Spinal cord (tissue), 10 donors: ENCODE measurements at places on chromosomes 1 and 21. TPM values are rescaled to one million over a fixed set of nuclear protein-coding genes. Genes with fewer than 3 reads are reported as not detected.

- H3K4me3 ChIP-seq = no peak overlapping the region
- H3K4me1 ChIP-seq = no peaks in the 10 kb centered on the region
- no peaks in the 10 kb centered on the region for H3K27me3 ChIP-seq
- no peak overlapping the region for H3K27ac ChIP-seq
- no peaks in the 10 kb centered on the region for H3K36me3 ChIP-seq
These were observed 52.1 kb upstream of the CSF3R start for GRCh38 chr1:36534711-36535412.

NKAIN1 gene
- 52.2 TPM for polyA plus RNA-seq

PLPPR5 gene
- polyA plus RNA-seq = 14.7 TPM

DNA sequence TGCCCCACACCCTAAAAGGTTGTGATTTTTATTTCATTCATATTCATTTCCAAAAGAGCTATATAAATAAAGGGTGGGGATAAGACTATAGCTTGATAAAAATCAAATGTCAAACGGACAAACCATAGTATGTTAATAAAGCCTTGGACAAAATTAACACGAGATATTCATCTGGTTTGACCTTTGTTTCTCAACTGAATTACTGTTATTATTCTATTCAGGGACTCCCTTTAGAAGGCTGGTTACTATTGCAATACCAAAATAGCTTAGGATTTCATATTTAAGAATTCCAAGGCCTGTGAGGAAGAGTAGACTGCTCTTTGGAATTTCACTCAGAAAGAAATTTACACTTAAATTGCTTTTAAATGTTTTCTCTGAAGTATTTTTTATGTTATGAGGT is 10.2 kb upstream of the PALMD start:
- no peak overlapping the region for H3K27ac ChIP-seq
- no peaks in the 10 kb centered on the region for H3K36me3 ChIP-seq
- H3K4me3 ChIP-seq = no peak overlapping the region
- H3K27me3 ChIP-seq = no peaks in the 10 kb centered on the region

DNA sequence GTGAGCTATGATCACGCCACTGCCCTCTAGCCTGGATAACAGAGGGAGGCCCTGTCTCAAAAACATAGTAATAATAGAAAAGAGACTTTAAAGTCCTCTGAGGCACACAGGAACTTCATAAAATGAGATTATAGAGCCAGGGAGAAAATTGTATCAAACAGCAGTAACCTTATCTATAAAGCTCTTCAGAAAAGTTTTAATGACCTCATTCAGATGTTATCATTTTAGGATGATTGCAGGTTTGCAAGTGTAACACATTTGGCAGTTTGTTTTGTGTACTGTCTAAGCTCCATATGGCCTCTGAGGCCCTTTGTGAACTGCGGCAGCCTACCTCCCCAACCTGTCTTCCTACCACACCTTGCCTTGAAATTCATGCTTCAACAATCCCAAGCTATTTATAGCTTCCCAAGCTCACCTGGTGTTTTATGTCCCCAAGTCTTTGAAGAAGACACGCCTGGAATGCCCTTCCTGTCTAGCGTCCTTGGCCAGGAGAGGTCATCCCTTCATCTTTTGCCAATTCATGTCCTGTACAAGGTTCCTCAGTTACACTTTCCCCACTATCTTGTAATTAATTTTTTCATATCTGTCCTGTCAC is 8.5 kb upstream of the AKNAD1 start:
- H3K4me3 ChIP-seq = no peak overlapping the region
- no peak overlapping the region for H3K27ac ChIP-seq
- no peak for DNase-seq

DNA sequence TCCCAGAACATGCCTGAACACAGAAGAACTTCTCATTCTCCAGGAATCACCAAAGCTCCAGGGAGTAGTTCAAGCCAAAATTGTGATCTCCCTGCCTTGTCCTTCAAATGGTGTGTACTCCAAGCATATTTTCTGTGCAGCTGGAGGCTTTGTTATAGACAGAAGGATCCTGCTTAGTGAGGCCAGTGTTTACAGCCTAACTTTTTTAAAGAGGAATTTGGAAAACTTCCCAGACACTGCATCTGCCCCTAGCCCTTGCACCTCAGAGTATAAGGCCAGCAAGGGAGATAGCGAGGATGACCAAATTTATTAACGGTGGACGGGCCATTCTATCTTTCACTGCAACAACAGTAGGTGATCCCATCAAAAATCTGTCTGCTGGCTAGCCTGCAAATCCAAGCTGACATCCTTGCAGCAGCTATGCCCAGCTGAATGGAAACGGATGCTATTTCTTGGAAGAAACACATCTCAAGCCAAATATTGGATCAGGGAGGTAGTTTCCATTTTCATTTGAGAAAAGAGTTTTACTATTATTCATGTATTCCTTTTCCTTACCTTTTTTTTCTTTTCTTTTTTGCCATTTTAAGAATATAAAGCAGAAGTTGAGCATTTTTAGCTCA is 249.8 kb downstream of the USH2A start:
- no peak for DNase-seq
- H3K27me3 ChIP-seq = no peaks in the 10 kb centered on the region

- H3K27ac ChIP-seq = no peak overlapping the region
- DNase-seq = no peak
These were observed 243.1 kb downstream of the S1PR1 start for GRCh38 chr1:101479945-101480344.

IVL gene
- not detected for polyA plus RNA-seq

DNA sequence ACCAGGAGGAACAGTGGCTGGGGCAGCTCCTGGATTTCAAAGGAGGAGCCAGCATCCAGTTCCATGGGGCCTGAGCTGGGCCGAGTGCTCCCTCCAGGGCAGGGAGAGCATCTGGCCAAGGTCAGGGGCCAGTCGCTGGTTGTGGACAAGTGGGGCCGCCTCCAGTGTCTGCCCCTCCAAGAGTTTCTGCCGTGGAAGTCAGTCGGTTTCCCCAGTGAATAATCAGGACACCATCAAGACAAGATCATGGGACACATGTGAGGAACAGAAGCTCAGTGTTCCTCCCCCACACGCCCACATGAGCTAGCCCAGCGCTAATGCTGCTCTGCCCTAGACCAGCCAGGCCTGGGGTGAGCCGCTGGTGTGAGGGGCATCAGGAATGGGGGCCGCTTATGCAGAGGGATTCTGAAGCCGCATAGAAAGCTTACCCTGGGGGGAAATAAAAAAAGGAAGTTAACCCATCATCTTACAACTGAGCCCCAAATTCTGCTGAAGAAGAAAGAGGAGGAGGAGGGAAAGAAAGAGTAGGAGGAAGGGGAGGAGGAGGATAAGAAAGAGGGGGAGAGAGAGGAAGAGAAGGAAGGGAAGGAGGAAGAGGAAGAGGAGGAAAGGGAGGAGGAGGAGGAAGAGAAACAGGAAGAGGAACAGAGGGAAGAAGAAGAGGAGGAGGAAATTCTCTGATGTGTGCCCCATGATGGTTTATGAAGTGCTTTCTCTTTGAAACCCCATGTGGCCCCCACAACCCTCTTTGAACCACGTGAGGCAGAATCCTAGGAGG is 198.4 kb downstream of the MATN1 start:
- H3K36me3 ChIP-seq = no peaks in the 10 kb centered on the region
- H3K4me3 ChIP-seq = no peak overlapping the region
- peaks cover 3% of the 10 kb centered on the region for H3K4me1 ChIP-seq
- H3K27ac ChIP-seq = no peak overlapping the region
- no peaks in the 10 kb centered on the region for H3K27me3 ChIP-seq

DNA sequence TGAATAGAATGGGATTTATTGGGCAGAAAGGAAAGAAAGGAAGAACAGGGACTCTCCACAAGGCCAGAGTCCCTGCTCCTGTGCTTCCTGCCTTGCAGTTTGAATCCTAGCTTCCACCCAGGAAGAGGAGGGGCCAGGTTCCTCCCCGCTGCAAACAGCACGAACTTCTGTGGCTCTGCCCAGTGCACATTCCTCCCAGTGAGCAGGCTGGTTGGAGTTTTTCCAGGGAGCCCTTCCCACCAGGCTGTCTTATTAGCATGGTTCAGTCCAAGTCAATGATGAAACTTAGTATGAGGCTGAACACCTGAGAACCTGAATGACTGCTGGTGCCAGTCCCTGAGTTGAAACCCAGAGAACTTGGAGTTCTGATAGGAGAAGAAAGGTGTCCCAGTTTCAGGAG is 247.2 kb downstream of the DUSP10 start:
- H3K36me3 ChIP-seq = no peaks in the 10 kb centered on the region
- H3K27me3 ChIP-seq = no peaks in the 10 kb centered on the region
- H3K27ac ChIP-seq = no peak overlapping the region
- DNase-seq = no peak
- H3K4me3 ChIP-seq = no peak overlapping the region

DNA sequence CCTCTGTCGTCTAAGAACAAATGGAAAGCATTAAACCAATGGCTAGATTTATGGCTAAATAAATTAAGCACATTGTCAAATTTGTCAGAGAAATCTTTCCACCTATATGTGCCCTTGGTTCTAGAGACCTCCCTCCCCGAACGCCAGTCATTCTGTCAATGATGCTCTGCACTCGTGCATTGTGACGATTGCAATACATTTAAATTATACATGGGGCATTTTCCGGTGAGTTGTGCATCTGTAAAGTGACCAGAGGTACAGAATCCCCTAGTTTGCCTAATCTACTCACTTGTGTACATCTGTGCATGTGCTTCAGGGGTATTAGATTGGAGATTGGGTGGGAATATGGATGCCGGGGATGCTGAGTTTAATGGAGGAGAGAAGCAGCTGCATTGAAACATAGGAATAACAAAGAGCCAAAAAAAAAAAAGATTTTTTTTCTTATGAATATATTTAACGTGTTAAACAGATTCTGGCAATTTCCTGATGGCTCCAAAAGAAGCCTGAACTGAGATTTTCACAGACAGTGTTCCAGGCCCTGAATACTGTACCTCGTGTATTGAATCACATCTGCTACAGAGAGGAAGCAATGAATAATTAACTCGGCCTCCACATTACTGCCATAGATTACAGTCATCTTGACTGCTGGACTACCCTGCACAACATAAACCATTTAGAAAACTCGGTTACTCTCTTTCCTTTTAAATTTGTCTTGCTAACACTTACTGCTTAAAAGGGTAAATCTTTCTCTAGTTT is 149.0 kb upstream of the C1orf87 start:
- no peak for DNase-seq
- H3K4me1 ChIP-seq = no peaks in the 10 kb centered on the region
- H3K36me3 ChIP-seq = no peaks in the 10 kb centered on the region
- H3K4me3 ChIP-seq = no peak overlapping the region
- no peaks in the 10 kb centered on the region for H3K27me3 ChIP-seq
- H3K27ac ChIP-seq = no peak overlapping the region

DNA sequence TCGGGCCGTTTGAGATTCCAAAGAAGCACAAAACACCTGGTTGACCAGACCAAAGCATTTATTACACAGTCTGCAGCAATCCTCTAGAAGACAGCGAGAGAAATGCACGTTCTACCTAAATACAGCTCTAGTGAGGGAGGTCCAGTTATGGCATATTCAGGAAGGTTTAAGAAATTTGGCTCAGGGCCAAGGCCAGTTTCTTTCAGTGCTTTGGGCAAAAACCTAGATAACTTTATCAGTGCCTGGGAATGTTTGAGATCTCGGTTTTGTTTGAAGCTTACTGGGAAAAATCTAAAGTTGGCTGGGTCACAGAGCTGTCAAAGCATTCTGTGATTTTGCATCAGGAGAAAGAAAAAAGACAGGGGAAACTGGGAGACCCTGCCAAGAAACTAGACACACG is 514.0 kb upstream of the TMPRSS15 start:
- H3K27me3 ChIP-seq = no peaks in the 10 kb centered on the region
- no peaks in the 10 kb centered on the region for H3K36me3 ChIP-seq
- DNase-seq = peak; percentile 9
- H3K4me3 ChIP-seq = no peak overlapping the region

- peaks cover 23% of the 10 kb centered on the region for H3K4me1 ChIP-seq
- no peak overlapping the region for H3K27ac ChIP-seq
- no peak for DNase-seq
- no peak overlapping the region for H3K4me3 ChIP-seq
- H3K36me3 ChIP-seq = peaks cover 56% of the 10 kb centered on the region
These were observed 3.1 kb downstream of the MORN1 start for GRCh38 chr1:2388004-2388913.

GRCh38 chr1:30444850-30445249 is 278.5 kb downstream of the MATN1 start:
- H3K36me3 ChIP-seq = no peaks in the 10 kb centered on the region
- H3K27ac ChIP-seq = no peak overlapping the region
- H3K4me3 ChIP-seq = no peak overlapping the region
- no peaks in the 10 kb centered on the region for H3K27me3 ChIP-seq
- DNase-seq = no peak
